ENCODE measurements at places on chromosomes 6 and 20.

GRCh38 chr6:165055231-165055630, 254.2 kb downstream of the C6orf118 start:
- DNase-seq, result no peak

DNA sequence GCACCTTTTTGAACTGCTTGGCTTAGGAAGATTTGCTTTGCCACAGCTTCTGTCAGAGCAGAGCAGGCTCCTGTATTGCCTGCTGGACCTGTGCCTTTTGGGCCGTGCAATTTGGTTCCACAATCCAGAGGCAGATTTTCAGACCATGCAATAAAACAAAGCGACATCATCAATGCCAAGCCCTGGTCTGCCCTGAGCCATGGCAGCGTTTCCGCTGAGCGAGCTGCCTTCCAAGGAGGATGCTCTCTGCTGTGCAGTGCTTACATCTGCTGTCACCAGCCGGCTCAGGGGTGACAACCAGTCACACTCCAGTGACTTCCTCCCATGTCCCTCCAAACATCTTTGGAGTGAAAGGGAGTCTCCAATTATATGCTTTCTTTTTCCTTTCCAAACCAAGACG, 282.2 kb downstream of the CDH26 start:
- no peak for DNase-seq

DNA sequence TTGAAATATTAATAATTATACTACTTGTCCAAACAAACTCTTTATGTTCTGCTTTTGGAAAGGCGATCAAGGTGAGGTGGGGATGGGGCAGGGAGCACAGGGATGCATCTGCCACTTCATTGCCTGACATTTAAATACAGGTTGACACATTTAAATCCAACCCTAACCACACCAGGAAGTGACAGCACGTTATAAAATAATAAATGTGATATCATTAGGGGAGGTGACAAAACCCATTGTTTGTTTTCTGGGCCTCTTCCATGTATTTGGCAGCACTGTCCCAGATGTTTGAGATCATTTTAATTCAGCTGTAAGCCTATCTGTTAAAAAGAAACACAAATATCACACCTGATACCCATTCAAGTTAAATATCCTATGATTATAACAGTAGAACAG, 342.4 kb upstream of the ARID1B start:
- DNase-seq, result no peak

DNA sequence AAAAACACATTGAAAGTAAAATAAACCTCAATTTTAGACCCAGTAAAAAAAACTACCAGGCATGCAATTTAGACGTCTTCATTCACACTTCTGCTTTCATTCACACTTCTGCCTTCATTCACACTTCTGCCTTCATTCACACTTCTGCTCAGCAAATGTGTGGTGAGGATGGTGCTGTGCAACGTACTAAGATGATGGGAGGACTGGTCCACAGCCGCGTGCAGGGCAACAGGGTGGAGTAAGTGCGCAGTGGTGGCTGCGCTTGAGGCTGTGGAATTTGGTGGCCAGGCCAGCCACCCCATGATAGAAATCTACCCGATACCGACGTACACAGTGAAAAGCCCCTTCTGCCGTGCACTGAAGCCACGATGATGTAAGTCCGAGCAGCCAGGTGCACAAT, 114.3 kb upstream of the CD93 start:
- no peak for DNase-seq

DNA sequence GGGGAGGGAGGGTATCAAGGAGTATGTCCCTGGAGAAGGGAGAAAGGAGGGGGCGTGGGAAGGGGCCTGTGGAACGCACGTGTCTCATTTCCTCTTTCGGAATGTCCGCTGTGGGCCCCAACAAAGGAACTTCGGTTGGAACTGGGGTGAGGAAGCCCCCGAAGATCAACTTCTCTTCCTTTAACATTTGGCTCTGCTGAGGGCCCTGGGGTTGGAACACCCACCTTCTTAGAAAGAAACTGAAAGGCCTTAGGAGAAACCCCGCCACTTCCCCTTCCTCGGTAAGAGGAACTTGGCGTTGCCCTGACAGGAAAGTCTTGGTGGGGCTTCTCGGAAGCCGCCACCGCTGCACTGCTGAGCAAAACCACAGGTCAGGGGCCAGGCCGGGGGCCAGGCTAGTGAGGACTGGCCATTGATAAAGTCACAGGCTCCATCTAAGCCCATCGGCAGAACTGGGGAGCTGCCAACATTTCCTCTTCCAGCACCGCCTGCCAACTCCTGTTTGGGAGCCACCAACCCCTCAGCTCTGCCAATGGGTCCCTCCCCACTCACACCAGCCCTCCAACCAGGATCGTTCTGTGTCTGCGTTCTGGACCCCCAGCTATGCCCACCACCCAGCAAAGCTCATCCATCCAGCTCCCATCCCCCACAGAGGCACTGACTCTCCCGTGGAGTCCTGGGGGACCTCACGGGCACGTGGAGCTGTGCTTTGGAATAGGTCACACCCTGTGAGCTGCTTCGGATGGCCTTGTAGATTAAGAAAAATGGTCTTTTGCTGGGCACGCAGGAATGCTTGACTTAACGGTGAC, 44.8 kb downstream of the FGD2 start:
- peak; percentile 54 for DNase-seq

DNA sequence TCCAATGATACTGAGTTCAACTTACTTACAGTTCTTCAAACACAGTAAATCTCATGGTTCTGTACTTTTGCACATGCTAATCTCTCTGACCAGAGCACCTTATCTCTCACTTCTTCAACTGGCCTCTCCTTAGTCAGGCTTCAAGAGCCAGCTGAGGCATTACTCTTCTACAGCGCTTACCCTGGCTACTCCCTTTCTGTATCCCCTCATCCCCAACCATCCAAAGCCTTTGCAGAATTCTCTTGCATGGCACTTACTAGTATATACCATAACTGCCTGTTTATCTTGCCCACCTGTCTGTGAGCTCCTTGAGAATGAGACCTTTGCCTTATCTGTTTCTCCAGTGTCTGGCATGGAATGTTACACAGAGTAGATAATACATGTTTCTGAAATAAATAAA, 49.2 kb downstream of the SESN1 start:
- no peak for DNase-seq

GRCh38 chr6:3740551-3741476, 10.7 kb downstream of the PXDC1 start:
- DNase-seq, result no peak

DNA sequence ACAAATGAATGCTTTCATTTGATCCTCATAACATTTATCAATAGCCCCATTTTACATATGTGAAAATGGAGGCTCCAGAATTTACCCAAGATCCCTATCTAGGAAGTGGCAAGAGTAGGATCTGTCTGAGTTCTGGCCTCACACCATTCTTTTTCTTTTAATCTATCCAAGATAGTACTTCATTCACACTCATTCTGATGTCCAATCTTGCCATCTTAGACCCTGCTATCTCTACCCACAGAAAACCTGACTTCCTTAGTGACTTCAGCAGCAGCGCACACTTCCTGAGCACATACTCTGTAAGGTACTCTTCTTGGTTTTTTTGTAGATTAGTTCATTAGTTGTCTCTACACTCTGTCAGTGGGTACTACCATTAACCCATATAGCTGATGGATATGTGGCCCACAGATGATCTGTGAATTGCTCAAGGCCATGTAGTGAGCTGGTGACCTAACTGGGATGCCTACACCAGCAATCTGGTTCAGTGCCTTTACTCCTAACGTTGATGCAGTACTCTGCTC, 36.3 kb downstream of the COX4I2 start:
- DNase-seq, result no peak

- DNase-seq, result peak; percentile 82
Measured at GRCh38 chr6:99424761-99425646, at the start of gene PNISR. Gene PNISR, minus strand, starts transcription at chr6:99425308. Its CDS starts 10,649 bp downstream, at chr6:99414659.

- DNase-seq, result no peak
Measured at GRCh38 chr6:111828809-111829208, 44.4 kb downstream of the FYN start.

DNA sequence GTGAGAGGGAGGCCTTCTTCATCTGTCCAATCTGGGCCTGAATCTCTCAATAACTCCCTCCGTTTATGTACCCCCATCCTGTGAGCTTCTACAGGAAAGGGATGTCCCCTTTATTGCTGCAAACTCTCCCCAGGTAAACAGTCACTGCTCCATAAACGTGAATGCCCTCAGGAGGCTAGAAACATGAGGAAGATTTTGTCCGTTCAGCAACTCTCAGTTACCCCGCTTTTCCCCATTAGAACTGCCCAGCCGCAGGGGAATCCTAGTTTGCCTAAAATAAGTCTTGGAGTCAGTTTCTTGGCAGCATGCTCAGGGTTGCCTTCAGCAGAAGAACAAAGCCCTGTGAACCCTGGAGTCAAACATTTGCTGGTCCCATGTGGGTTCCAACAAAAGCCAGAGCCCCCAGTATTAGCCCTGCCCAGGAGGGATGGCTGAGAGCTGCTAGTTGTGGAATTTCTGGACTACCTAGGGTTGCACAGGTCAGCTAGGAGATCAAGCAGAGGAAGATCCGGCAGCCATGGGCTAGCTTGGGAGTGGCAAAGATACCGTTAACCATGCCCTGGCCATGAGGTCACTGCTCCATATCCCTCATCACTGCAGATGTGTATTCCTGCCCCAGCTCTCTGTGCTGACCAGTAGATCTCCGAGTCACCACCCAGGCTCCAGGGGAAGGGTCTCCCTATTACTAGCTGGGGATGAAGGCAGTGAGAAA, 640 bp downstream of the LRRN4 start:
- DNase-seq, result no peak

DNA sequence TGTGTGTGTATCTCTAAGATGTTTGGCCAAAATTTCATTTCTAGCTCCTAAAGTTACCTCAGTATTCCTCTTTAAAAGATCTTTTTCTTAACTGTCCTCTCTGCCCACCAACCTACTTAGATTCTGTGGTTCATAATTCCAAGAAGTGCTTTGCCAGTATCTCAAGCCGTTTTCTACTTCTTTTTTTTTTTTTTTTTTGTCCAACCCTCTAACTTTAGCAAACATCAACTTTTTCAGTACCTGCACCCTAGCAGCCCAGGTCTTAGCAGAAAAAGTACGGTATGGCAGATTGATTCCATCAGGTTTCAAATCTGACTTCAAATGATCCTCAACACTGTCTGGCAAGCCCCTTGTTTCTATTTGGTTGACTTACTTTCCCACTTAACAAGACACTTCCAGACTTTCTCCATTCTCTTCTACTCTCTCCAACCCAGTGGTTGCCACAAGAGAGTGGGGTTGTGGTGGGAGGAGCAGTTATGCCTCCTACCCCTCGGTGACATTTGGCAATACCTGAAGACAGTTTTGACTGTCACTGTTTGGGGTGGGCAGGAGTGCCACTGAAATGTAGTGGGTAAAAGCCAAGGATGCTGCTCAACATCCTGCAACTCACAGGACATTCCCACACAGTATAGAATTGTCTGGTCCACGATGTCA, 10.8 kb upstream of the MAN1A1 start:
- no peak for DNase-seq

GRCh38 chr6:11460001-11460668, 77.4 kb upstream of the TMEM170B start:
- DNase-seq, result no peak

- DNase-seq, result no peak
Measured at GRCh38 chr20:64101731-64102621, 5.4 kb downstream of the NPBWR2 start.

DNA sequence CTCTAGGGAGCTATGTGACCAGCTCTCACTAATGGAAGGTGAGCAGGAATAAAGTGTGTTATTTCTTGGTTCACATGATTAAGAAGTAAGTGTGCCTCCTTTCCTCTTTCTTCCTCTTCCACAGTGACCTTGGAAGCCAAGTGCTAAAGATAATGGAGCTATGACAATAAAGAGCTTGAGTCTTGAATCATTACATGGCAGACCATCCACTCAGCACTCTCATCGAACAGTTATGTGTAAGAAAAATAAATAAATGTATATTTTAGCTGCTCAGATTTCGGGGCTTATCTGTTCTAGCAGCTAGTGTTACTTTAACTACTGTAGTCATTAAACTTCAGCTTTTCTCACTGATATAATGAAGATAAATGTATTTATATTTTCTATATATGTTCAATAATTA, 72.9 kb downstream of the HDGFL1 start:
- no peak for DNase-seq

DNA sequence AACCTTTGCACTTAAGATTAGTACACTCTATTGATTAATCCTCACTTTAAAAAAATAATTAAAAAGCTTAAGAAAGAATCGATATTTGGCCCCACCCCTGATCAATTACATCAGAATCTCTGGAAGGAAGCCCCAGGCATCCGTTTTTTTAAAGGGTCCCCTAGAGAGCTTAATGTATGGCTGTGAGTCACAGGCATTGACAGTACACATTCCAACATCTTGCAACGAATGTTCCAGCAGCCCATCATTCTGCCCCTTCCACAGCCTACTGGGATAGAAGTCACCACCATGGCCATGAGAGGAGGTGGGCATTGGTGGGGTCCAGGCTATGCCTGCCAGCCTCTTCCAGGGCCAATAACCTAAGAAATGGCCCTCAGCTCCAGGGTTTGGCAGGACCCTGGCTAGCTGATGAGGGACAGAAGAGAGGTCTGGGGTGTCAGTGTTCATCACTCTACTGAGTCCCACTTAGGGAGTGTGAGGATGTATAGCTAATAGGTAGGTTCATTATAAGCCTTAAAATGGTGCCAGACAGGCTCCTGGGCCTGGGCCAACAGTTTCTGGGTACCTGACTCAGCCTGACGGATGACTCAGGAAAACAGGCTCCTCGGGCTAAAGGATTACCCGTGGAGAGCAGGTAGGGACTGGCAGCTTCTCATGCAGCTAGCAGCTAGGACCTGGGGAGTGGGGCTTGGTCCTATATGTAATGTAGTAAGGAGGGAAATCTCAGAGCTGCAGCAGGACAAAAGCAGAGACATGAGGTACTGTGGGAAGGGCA, 40.4 kb downstream of the MDGA1 start:
- DNase-seq, result no peak

DNA sequence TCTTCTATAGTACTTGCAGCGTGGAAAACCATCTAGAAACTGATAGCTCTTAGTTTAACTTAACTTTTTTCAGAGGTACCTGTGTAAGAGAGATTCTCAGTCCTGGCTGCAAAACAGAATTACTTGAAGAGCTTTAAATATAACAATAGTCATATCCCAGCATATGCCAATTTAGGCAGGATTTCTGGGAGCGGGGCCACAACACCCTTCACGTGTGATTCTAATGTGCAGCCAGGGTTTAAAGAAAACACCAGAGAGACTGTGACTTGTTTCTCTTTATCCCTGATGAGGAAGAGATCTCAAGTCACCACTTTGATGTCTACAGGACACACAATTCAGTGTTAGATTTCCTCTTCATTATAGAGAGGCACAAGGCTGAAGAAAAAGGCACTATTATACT, 103.7 kb downstream of the PDSS2 start:
- DNase-seq, result no peak

- DNase-seq, result no peak
Measured at GRCh38 chr6:110351986-110352385, 6.2 kb downstream of the METTL24 start.

DNA sequence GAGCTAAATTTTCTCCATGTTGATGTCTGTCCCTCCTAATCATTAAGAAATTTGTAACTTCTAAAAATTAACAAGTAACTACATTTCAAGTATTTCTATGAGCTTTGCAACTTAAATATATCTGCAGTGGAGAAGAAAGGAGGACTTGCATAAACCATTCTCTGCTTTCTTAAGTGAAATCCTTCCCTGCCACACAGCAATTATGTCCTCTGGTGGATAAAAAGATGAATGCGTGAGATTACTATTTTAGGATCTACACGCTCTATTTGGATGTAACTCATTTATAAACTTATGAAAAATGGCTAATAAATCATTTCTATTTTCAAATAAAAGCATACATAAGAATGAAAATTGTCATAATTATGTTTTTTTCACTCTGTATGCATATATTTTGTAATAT, 338.0 kb upstream of the PTCHD4 start:
- DNase-seq, result no peak
